ENCODE measurements at places on chromosomes 1 and 21.
A peak's percentile ranks its signal among the peaks of the same experiment; 100 is the strongest.

DNA sequence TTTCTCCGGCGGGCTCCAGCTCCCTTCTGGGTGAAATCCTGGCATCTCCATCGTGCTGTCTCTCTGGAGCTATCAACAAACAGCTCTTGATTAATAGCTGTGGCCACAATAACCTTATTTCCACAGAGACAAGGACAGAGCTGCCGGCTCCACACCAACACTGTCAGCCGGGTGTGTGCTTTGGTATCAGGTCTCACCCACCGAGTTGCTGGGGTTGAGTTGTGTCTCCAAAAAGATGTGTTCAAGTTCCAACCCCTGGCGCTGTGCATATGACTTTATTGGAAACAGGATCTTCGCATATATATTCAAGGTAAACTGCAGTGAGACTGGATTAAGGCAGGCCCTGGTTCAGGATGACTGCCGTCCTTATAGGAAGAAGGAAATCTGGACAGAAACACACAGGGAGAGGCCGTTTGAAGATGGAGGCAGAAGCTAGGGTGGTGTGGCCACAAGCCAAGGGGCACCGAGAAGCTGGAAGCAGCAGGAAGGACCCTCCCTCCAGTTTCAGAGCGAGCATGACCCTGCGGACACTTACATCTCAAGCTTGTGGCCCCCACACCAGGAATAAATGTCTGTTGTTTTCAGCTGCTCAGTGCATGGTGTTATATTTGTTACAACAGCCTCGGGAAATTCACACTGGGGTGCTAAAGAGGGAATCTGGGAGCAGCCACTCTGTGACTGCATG is 88.4 kb upstream of the TMPRSS2 start:
- DNase-seq, result no peak

DNA sequence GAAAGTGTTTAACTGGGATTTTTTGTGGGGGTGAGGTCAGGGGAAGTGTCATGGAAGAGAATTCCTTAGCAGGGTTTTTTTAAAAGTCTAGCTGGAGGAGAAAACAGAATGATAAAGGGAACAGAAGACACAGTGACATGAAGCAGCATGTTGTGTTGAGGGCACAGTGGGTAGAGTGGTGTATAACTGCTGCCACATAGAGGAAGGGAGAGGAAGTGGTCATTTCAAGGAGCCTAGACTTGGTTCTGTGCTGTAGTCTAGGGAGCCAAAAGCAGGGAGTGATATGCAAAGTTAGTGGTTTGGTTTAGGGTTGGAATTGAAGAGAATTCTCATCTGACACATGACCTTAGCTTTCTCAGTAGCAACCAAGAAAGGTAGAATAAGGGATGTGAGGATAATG is 10.2 kb downstream of the EEIG2 start:
- DNase-seq, result no peak

DNA sequence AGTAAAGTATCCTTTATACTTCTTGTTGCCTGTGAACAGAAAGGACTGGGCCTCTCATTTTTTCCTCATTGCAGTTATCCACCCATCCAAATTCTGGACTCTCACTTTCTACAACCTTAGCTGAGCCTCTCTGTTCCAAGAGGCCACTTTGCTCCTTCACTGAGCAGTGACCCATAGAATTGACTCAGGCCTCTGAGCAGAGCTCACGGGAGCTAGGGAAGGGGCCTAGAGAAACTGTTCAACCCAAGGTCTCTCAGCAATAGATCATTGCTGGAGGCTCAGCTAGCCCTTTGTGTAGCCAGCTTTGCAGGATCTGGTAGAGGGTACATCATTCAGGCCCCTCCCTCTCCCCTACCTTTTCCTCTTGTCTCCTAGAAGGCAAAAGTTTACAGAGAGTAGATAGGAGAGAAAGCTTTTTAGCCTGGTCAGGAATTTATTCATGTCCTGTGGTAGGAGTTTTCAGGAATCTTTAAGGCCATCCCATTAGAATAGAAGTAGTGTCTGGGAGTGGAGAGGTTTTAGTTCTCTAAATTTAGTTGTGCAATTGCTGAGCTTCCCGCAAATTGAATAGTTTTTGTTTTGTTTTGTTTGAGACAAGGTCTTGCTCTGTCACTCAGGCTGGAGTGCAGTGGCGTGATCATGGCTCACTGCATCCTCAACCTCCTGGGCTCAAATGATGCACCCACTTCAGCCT is 6.7 kb downstream of the INTS3 start:
- no peak for DNase-seq

- no peak for DNase-seq
Measured at GRCh38 chr1:221718381-221719277, 23.3 kb downstream of the DUSP10 start.

- DNase-seq, result no peak
Measured at GRCh38 chr1:33442141-33442540, 11.2 kb upstream of the PHC2 start.

DNA sequence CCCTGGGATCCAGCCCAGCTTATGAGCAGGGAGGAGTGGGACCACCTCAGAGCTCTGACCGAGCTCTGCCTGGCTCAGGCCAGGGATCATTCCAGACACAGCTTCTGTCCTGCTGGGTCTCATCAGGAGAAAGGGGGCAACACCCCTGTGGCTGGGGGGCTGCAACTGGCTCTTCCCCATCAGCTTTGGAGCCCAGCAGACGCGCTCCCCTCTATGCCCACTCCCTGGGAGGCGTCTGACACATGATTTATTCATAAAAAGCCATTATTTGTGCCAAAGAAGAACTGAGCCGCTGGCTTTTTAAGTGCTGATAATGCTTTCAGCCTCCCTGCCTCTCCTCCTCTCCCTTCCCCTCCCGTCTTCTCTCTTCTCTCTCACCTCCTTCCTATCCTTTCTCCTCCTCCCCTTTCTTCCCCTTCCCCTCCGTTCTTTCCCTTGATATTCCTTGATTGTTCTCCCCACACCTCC is 25.0 kb downstream of the FOXO6 start:
- no peak for DNase-seq

- DNase-seq, result peak; percentile 51
Measured at GRCh38 chr1:161738627-161739287, 10.8 kb upstream of the DUSP12 start.

- no peak for DNase-seq
Measured at GRCh38 chr1:183033205-183033604, 10.0 kb downstream of the LAMC1 start.

DNA sequence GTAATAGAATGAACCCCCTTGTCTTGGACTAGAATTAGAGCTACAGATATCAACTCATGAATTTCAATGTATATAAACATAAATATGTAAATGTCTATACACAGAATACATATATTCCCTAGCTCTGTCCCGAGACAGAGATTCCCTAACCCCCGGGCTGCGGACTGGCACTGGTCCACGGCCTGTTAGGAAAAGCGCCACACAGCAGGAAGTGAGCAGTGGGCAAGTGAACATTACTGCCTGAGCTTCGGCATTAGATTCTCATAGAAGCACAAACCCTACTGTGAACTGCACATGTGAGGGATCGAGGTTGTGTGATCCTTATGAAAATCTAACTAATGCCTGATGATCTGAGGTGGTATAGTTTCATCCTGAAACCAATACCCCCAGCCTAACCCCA is 51.2 kb downstream of the PIK3R3 start:
- no peak for DNase-seq

- no peak for DNase-seq
Measured at GRCh38 chr1:226344441-226345259, 35.7 kb upstream of the LIN9 start.

DNA sequence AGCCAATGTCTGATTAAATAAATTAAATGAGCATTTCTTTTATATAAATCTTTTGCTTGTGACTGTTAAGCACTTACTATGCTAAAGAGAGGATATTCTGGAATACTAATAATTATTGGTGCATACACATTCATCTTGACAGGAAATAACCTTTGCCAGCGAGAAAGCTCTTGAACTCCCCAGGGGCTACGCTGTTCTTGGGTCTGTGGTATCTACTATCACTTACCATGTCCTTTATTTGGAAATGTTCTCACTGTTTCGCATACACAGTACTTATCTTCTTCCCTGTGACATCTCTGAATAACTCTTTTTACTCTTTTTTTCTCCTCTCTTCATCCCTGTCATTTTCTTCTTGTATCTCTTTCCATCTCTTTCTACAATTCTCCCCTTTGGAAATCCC is 178.7 kb downstream of the GABPA start:
- DNase-seq, result no peak

GRCh38 chr1:24336075-24336474 is 16.9 kb downstream of the GRHL3 start:
- no peak for DNase-seq

- no peak for DNase-seq
Measured at GRCh38 chr1:92442351-92442750, 44.4 kb downstream of the GFI1 start.

DNA sequence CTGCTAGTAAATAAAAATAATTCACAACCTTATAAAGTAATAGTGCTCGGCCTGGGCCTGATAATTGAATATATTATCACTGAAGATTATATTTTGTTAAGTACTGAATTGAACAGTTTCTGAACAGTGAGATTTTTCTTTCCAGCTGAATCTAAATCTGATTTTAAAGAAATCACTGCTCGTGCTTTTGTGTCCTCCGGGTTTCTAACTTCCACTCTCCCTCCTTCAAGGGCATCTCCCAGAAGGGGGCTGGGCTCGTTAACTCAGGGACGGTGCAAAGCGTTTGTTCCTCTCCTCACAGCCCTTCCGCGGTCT is 823 bp upstream of the KIF1B start:
- DNase-seq, result no peak

DNA sequence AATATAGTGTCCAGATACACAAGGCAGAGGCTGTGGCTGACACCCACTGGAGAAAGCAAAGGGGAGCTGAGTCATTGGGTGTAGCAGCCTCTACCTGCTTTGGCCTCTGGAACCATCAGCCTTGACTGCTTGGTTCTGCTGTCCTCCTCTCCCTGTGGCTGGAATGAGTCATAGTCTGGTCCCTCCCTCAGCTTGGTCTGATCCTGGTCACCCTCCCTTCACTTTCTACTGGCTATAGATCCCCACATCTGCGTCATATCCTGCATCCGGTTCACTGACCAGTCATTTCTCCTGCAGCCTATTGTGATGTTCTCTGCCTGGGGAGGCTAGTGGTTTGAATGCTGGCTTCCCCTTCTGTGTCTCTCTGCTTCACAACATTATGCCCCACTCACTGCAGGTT is 372.8 kb upstream of the DAB1 start:
- DNase-seq, result no peak

GRCh38 chr1:8653878-8654277 is 163.6 kb downstream of the RERE start:
- no peak for DNase-seq

DNA sequence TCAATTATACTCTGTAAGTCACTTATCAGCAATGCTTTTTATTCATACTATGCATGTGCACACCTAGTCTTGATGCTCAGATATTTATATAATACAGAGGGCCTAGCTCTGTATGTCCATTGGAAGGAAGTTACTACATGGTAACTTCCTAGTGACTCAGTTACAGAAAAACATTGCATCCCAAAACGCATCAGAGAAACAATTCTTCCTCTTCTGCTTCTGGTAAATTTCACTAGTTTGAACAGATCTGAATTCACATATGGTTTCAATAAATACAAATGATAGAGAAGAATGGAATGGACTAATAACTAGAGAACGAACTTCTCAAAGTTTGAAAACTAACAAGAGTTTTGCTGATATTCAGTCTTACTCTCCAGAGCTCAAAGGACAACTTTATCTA is 811.3 kb upstream of the ADGRL2 start:
- no peak for DNase-seq

DNA sequence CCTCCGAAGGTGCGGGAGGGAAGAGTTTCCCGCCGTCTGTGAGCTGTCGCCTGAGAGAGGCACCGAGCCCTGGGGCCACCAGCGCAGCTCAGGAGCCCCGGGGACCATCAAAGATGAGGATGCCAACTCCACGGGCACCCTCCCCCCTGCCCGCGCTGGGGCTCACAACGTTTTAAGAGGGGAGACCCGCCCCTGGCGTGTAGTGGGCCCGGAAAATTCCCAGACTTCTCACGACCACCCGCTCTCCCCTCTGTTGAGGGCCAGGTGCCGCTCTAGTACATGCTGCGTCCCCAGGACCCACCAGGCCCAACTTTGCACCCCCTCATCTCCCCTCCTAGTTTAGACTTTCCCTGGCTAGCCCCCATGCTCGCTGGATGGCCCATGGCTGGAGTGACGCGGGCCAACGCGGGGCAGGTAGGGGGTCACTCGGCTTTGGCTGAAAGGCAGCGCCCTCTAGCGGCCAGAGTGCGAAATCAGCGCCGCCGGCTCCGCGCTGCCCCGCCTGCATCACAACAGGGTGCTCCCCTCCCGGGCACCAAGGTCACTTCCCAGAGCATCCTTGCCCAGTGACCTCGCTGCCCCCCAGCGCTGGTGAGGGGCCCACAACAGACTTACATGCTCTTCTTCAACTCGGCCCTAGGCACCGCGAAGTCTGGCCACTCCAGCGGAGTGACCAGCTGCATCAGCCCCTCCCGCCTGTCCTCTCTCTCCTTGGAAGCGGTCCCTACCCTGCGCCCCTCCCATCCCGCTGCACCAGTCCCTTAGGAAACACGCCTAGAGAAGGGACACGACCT is 1.8 kb downstream of the CD160 start:
- DNase-seq, result peak; percentile 71

- DNase-seq, result no peak
Measured at GRCh38 chr1:45473302-45473701, 17.7 kb downstream of the TESK2 start.

- peak; percentile 50 for DNase-seq
Measured at GRCh38 chr1:89545264-89546038, 20.8 kb downstream of the LRRC8B start.

- DNase-seq, result no peak
Measured at GRCh38 chr1:192914696-192915095, 105.9 kb downstream of the RGS2 start.

GRCh38 chr1:227844320-227845146 is 29.1 kb downstream of the PRSS38 start:
- no peak for DNase-seq

DNA sequence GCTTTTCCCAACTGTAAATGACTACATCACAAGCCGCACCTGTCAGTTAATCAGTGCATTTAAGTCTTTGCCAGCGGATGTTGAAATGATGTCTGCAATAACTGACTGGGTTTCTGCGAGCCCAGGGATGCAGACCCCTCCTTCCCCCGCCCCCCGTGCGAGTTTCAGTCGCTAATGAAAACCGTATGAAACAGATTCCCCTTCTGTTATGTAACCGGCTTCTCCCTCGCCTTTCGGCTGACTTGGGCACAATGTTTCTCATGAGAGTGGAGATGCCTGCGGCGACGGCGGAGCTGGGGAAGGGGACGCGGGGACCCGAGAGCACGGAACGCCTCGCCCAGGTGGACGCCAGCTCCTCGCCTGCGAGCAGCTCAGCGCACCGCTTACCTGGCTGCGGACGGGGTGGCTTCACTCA is 753 bp downstream of the KCNJ6 start:
- DNase-seq, result no peak
